ENCODE measurements at places on chromosomes 7 and 10.
A peak's percentile ranks its signal among the peaks of the same experiment; 100 is the strongest.

DNA sequence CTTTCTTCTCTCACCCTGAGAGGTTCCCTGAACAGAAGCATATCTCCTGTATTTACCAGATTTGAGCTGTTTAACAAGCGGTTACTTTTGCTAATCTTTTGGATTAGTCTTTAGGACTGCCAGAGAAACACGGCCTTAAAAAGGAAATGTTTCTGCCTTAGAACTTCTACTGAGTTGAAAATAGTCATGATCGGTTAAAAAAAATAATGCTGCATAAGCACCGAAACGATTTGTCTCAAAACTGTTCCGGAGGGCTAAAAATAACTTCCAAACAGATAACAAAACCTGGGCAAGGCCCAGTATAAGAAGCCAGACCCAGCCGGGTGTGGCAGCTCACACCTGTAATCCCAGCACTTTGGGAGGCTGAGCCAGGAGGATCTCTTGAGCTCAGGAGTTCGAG is 43.3 kb upstream of the CYTH3 start:
- no peak for DNase-seq

DNA sequence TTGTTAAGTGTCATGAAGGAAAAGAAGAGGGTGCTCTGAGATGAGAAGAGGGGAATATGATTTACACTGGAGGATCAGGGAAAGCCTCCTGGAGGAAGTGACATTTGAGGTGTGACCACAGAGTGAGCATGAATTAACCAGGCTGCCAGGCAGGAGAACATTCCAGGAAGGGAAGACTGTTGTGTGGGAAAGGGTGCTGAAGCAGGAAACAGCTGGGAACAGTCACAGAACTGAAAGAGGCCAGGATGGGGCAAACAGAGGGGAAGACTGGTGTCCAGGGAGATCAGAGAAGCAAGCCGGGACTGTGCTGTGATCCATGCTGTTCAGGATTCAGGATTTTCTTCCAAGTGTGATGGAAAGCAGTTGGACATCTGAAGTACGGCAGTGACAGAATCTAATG is 14.9 kb downstream of the HIPK2 start:
- peak; percentile 58 for DNase-seq

DNA sequence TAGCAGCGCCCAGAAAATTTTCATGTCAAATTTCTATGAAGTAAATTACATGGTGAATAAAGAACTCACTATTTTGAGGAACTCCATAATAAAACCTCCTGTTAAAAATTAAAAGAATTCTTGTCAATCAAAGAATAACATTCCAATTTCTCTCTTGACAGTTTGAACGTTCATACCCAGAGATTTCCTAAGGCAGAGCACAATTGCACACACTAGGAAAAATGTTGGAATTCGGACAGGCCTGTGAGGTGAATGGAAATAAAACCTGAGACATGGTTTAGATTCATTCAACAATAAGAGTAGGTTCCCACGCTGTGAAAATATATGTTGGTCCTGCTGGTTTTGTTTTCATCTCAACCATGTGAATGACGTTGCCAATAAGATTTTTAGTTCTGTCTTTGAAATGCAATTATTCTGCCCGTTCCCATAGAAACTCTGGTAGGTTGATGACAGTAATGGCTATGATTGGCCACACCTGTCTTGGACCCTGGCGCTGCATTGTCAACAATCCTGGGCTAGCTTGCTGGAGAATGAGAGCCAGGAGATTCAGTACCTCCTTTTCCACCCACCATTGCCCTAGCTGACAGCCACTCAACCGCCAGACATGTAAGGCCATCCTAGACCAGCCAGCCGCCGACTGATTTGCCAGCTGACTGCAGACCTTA is 43.3 kb upstream of the RAPGEF5 start:
- no peak for DNase-seq

GRCh38 chr7:82559193-82559805 is 115.7 kb upstream of the CACNA2D1 start:
- no peak for DNase-seq

- no peak for DNase-seq
These were observed 55.8 kb downstream of the AKR1C4 start for GRCh38 chr10:5252177-5253037.

- no peak for DNase-seq
These were observed 48.3 kb downstream of the MCMBP start for GRCh38 chr10:119824299-119824698.

DNA sequence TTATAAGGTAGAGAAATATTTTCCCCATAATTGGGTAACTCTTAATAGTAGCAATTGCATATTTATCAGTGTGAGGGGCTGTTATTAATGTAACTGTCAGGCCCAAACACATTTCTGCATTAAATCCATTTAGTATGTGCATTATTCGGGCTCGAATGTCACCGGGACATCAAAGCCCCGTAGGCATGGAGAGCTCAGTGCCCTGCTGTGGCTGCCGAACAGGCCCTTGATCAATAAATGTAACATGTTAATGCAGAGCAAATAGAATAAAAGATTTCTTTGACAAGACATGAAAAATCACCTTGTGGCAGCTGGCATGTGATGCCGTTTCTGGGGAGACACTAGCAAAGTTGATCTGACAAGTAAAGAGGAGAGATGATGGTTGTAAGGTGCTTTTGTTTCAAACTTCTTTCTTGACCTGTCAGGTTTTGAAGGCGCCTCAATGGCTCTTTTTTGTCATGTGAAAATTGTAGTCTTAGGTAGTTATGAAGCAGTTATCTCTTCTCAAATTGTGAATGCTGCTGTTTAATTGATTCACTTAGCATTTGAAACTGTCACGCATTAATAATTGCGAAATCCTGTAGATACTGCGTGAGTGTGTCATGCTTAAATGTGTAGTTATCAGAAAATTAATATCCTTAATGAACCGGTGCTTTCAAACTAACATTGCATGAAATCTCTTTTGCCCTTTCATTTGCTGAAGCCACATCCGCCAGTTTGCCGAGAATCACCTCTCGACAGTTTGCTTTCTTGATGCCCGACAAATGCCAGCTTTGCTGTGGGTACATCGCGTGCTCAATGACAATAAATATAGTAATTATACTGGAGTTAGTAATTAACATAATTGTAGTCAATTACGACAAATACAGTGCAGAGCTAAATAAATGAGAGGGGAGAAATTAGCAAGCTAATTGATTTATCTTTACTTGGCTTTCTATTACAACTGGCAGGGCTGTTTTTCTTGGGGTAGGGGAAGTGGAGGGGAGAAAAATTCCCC is 19.5 kb downstream of the LRMDA start:
- DNase-seq: no peak

DNA sequence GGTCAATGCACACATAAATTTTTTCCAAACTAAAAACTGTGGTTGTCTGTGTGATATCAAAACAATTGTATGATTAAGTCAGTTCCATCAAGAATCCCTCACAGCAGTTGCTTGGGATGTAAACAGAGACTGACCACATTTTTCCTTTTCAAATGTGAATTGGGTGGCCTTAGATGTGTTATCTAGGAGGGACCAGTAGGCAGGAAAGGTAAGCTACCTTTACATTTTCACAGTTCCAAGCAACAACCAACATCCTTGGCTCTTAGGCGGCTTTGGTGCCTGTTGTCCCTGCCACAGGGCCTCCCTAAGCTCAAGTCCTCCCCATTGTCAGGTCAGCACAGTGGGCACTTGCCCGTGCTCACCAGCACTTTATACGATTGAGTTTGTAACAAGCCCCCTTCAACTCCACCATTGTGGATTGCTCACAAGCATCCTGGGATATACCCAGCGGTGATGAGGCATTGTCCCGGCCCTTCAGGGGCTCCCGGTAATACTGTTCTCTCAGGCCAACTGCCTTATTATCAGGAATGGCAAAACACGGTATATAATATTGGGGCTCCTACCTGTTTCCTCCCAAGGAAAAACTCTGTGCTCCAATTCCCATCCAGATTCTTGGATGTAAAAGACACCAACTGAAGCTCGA is 114.9 kb upstream of the ANKRD1 start:
- DNase-seq: no peak

GRCh38 chr7:68535266-68535665 is 1063.0 kb upstream of the AUTS2 start:
- DNase-seq: no peak

DNA sequence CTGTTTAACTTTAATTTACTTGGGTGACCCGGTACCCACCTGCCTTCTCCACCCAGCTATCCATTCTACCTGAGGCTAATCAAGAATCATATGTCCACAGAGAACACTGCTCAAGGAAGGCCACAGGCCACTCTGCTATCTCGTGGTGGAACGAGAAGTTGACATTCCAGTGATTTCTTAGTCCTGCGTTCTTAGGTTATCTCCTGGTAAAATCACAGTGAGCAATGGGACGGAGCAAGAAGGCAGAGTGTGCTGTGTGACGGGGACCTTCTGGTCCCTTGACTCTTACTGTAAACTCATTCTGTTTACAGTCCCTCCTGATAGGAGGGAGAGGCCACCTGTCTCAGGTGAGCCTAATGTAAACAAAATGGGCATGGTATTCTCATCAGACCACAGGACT is 256.6 kb downstream of the TNS3 start:
- no peak for DNase-seq

DNA sequence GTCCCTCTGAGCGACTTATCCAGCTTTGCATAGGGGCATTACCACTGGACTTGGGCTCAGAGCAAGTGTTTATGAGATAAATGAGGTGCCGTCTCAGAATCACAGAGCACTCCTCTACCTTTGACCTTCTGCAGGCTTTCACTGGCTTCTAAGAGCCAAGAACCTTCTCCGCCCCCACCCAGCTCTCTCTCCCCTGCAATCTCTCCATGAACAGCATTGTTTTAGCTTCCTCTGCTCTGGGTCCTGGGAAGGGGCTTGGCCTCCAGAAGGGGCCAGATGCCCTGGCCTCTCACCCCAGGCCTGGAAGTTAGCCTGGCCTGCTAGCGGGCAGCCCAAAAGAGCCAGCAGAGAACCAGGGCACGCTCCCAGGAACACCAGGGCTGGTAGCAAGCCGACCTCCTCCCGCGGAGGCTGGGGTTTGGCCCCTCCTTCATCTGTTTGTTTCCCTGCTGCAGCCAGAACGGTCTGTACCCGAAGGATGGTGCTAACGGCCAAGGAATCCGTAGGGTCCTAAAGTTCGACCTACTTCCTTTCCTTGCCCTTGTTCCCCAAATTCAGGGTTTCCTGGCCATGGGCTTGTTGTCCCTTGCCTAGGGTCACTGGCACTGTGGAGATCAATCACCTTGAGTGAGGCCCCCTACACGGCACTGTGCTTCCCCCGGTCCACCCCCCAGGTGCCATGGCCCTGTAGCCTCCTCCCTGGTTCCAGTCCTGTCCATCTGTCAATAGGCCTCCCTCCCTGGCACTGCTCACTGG is 18.7 kb upstream of the DDIT4 start:
- DNase-seq: peak; percentile 90
